ENCODE measurements at places on chromosomes 12 and 14. TPM values are rescaled to one million over a fixed set of nuclear protein-coding genes. Genes with fewer than 3 reads are reported as not detected.
A peak's percentile ranks its signal among the peaks of the same experiment; 100 is the strongest.

- DNase-seq = no peak
Measured at GRCh38 chr14:92236243-92236900, 86.6 kb upstream of the SLC24A4 start.

The SLC17A8 gene
- total RNA-seq = 6.4 TPM

DNA sequence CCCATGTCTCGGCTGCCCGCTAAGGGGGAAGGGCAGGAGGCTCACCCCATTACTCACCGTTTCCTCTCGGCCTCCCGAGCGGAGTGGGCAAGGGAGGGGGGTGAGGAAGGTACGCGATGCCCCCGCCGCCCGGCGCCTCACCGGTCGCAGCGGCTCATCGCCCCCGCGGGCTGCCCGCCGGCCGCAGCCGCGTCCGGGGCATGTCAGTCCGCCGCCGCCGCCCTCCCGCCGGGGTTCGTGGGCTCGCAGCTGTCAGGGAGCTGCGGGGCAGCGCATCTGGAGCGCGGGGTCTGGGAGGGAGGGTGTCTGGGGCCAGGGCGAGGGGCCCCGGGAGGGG lies 461 bp downstream of the SLC8A3 start:
- DNase-seq = no peak

DNA sequence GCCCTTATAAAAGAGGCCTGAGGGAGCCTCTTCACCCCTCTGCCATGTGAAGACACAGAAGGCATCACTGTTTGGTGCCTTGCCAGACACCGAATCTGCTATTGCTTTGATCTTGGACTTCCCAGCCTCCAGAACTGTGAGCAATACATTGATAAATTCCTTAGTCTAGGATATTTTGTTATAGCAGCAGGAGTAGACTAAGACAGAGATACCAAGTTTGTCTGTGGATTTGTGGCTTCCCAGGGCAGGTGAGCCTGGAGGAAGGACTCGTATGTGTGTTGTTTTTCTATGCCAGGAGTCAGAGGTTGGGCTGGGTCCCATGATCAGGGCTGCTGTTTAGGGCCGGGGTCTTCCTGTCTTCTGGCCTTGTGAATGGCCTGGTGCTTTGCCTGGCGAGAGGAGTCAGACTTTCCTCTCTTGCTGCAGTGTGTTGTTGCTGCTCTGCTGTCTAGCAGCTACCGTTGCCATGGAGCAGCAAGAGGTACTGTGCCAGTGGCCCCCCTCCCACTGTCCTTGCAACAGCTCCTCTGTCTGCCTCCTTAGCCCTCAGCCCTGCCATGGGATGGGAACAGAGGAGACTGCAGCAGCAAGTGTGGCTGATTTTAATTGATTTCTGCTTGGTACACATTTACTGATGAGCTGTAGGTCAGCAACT lies 111.2 kb downstream of the CHST11 start:
- no peak for DNase-seq

GRCh38 chr14:25120261-25120660 lies 70.3 kb upstream of the STXBP6 start:
- DNase-seq = no peak

GRCh38 chr12:41527062-41527461 lies 338.9 kb downstream of the PDZRN4 start:
- DNase-seq = no peak

The IL23A gene
- total RNA-seq = not detected

GRCh38 chr14:74257078-74257940 lies 18.1 kb downstream of the VSX2 start:
- DNase-seq = peak; percentile 43

The EIF2S3B gene
- total RNA-seq = not detected

DNA sequence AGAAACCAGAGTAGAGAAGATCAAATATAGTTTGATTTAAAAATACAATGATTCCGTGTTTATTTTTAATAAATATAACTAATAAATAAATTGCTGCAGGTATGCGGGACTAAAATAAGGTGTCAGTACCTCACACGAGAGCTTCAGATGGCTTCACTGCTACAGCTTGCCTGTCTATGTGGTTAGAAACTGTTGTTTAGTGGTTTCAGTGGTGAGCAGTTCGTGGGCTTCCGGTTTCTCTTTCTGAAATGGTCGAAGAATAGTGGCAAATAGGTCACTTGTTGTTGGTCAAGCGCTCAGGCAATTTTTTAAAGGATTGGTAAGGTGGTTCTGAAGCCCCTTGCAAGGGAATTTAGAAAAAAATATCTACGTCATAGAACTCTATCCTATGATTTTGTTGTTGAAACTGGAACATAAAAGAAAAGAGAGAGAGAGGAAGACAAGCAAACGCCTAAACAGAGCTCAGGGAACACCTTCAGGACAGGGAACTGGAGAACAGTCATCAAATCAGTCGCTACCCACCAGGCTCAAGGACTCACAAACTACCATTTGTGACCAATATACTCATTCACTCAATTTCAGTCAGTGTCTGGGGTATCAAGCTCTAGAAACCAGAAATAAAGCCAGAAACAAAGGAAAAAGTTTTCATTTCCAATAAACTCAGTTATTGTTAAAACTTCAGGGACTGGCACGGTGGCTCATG lies 31.3 kb downstream of the GABARAPL1 start:
- DNase-seq = peak; percentile 11

GRCh38 chr12:97642911-97643310 lies 180.3 kb downstream of the RMST start:
- no peak for DNase-seq

The FSCB gene
- not detected for total RNA-seq

GRCh38 chr12:1328391-1328790 lies 266.0 kb downstream of the FBXL14 start:
- peak; percentile 27 for DNase-seq

DNA sequence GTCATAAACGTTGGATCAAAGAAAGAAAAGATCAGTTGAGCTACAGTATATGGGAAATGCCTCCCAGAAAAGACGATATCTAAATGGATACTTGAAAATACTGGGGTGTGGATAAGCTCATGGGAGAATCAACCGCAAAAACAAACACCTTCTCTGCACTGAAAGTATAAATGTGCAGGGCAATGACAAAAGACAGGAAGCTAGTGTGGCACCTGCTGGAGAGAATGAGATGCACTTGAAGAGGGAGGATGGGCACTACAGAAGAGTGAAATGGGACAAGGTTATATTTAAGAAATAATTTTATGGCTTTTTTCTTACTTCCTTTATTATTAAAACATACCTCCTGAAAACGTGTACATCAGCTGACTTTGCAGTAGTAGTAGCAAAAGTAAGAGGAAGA lies 153.7 kb downstream of the PRKD1 start:
- DNase-seq = no peak

DNA sequence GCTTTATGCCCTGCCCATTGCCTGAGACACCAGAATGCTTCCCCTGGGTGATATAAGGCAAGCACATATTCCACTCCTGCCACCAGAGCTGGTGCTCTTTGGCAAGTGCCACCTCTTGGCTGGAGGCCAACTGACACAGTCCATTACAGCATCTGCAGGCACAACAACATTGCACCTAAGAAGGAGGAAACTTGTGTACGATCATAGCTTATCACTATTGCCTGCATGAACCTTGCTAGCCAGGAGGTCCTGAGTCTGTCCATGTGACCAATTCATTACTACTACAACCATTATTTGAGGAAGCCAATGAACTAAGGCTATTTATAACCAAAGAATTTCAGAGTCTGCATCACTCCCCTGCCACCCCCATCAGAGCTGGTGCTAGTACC lies 119.8 kb upstream of the SCAF11 start:
- peak; percentile 54 for DNase-seq

DNA sequence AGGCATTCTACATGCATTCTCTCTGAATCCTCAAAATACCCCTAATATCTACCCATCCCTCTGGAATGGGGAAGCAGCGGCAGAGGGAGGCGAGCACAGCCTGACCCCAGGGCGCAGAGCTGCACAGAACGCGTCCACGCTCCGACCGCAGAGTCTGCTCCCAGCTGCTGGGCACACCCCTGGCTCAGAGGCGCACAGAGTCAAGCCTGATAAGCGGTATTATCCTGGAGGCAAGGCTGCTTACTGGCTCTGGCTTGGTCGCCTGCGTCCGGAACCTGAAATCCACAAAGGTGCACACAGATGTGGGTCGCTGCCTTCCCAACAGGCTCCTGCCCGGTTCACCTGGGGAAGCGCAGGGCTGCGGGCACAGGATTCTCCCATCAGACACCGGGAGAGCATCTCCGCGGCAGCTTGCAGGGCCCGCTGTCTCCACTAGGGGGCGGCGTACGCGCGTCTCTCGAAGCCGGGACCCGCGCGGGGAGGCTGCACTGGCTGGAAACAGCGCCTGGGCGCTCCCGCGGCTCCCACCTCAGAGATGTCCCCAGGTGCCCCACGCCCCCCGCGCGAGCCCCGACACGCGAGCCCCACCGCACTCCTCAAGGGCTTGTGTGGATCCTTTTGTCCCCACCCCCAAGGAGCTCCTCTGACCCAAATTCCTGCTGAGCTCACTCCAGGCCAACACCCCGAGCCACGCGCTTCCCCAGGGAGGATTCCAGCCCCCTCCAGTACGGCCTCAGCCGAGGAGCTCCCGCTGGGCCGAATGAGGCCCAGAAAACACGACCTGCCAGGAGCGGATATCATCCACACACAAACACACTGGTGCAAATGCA lies 120.1 kb upstream of the FZD10 start:
- DNase-seq = peak; percentile 17
